ENCODE measurements at places on chromosomes 5 and 9.

- DNase-seq = no peak
These were observed 193.8 kb downstream of the SMARCA2 start for GRCh38 chr9:2208991-2209390.

DNA sequence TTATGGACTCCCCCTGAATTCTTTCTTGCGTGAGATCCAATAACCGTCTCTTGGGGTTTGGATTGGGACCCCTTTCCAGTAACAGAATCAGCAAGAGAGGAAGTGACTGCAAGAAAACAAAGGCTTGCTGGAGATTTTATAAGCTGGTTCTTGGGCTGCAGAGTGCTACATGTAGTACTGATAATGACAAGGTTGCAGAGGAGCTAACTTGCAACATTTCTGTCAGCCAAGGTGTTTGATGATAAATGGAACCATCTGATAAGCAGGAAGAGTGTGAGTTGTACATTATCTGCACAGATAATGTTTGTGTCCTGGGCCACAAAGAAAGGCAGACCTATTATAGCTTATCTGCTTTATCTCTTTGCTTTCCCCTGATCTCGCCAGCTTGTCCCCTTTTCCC lies 37.1 kb downstream of the DNAJB5 start:
- DNase-seq = no peak

- DNase-seq = peak; percentile 17
These were observed 37.4 kb downstream of the CSNK1G3 start for GRCh38 chr5:123549256-123549904.

DNA sequence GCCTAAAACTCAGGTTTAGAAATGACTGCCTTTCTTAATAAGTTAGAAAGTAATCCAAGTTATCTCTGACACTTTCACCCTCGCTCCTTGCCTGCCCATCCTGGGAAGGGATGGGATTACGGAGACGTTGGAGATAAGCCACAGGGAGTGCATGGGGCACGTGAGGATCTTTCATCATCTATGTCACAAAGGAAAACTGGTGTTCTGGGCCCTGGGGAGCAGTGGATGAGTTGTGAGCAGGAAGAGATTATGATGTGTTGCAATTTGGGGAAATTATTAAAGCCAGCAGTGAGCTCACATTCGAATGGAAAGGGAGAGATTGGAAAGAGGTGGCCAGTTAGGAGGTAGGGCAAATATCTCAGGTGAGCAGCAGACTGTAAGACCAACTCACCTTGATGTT lies 12.8 kb downstream of the AFAP1L1 start:
- DNase-seq = no peak

GRCh38 chr9:128891321-128892220 lies 9.6 kb downstream of the LRRC8A start:
- no peak for DNase-seq

DNA sequence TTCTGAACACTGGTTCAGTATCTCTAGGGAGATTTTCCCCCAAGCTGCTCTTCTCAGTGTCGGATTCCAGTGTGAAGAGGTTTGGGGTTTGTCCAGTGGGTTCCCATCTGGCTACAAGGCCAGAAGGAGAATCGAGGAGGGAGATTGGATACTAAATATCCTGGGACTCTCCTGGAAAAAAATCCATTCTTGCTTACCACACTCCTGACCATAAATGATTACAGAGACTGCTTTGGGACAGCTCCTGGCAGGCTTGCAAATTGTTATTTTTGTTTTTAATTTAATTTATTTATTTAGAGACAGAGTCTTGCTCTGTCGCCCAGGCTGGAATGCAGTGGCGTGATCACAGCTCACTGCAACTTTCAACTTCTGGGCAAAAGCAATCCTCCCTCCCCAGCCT lies 4.7 kb upstream of the SUSD1 start:
- no peak for DNase-seq

DNA sequence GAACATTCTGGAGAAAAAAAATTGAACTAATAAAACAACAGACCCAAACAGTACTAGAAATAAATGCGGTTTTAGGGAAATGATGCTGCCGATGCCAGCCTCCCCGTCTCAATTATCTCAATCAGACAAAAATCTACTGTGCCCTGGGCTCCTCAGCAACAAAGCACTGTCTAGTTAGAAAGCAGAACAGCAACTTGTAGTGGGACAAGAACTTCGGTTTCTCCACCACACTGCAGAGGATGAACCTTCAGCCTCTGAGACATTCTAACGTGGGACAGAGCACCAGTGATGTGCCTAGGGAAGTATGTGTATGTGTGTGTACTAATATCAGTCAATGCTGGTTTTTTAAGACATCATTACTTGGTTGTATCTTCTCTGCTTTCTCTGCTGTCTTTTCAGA lies 11.1 kb upstream of the CAST start:
- DNase-seq = no peak

- DNase-seq = no peak
These were observed 148.6 kb upstream of the PHYKPL start for GRCh38 chr5:178381206-178381605.

DNA sequence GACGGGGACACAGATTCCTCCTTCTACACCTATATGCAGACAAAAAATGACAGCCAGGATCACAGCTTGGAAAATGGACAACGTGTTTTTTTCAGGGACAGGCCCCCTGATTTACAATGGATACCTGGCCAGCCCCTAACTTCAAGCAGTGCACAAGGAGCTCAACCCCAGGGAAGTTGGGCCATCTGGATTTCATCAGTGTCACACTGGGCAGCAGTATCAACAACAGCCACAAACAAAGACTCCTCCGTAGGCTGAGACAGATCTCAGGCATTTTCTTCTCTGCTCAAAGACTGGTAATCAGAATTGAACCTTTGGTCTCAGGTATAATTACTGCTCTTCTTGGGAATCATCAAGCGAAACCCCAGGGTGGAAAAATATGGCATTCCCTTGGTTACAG lies 374.0 kb downstream of the ZNF608 start:
- no peak for DNase-seq

DNA sequence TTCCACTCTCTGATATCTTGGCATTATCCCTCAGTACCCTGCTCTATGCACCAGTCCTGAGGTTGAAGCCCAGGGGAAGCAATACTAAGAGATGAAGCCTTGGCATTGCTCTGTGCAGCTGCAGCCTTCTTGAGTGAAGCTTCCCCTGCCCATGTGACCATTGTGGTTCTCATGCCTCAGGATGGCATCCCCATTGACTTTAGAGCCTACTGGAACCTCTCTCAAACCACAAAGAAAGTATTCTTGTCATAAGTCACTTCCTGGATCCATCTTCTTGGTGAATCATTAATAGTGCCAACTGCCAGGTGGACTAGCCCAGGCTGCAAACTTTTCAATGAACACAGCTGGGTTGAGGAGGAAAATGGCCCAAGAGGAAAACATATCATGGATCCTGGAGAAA lies 283.9 kb upstream of the RFX3 start:
- no peak for DNase-seq

- no peak for DNase-seq
These were observed 103.5 kb downstream of the NDUFAF2 start for GRCh38 chr5:61048534-61048933.

DNA sequence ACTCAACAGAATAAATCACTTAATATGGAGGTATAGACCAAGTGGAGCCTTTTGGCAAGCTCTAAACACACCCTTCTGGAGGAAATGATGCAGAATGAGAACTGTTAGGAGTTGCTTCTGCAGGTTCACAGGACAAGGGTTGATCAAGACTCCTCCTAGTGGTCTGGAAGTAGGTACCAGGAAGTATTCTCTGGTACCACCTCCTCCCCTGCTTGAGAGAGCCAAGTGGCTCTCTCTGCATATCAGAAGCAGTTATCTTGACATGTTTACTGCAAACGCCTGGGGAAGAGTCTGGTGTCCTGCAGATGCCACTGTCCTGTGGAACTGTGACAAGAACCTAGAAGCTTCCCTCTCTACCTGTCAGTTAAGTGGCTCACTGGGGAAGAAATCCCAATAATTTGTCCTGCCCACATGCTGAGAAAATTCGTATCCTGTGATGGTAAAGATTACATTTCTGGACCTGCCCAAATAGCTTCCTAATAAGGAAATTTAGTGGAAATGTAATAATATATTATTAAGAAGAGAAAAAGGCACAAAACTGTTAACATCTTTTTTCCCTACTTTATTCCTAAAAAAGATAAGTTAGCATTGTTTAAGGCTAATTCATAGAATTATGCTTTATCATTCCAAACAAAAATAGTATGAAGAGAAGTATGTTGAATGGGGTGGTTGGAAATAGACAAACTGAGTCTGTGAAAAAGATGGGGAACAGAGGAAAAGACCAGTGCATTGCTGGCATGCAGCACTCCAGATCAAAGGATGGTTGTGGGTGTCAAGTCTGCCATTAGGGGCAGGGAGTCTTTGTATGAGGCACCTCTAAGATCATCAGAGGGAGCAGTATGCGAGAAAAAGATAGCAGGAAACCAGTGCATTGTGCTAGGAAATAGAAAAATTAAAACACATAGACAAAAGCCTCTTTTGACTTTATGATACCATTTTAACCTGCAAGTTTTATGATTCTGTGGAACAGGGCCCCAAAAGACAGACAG lies 118.8 kb downstream of the CDC42SE2 start:
- DNase-seq = no peak

- no peak for DNase-seq
These were observed 71.5 kb downstream of the MACROH2A1 start for GRCh38 chr5:135327429-135328127.

GRCh38 chr9:127225801-127226625 lies 38.6 kb upstream of the GARNL3 start:
- no peak for DNase-seq

GRCh38 chr9:103183701-103184171 lies 188.6 kb downstream of the CYLC2 start:
- DNase-seq = no peak

GRCh38 chr5:565782-566440 lies 41.7 kb upstream of the SLC9A3 start:
- no peak for DNase-seq

- no peak for DNase-seq
These were observed 20.4 kb downstream of the ACO1 start for GRCh38 chr9:32404856-32405255.

GRCh38 chr9:22813529-22813928 lies 366.9 kb downstream of the DMRTA1 start:
- DNase-seq = no peak

- DNase-seq = no peak
These were observed 43.1 kb downstream of the ADAMTS16 start for GRCh38 chr5:5183189-5183699.

GRCh38 chr5:10994091-10994986 lies 233.3 kb upstream of the DAP start:
- DNase-seq = no peak

DNA sequence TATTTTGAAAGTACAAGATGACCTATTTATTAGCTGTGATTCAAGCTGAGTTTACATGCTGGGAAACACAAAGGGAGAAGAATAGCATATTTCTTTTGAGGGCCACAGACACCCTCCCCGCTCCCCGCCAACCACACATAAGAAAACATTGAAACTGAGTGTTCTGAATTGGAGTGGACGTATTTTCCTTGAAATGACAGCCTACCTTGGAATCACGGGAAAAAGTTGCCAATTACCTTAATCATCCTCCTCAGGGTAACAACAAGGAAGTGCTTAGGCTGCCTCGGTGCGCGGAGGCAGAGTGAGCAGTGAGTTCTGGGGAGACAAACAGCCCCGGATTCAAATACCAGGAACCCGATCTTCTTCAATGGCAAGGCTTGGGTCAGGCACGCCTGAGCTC lies 31.4 kb downstream of the CFAP77 start:
- DNase-seq = no peak

GRCh38 chr5:91712718-91713117 lies 329.6 kb upstream of the ARRDC3 start:
- no peak for DNase-seq

GRCh38 chr9:118091226-118091625 lies 387.0 kb downstream of the TLR4 start:
- no peak for DNase-seq

DNA sequence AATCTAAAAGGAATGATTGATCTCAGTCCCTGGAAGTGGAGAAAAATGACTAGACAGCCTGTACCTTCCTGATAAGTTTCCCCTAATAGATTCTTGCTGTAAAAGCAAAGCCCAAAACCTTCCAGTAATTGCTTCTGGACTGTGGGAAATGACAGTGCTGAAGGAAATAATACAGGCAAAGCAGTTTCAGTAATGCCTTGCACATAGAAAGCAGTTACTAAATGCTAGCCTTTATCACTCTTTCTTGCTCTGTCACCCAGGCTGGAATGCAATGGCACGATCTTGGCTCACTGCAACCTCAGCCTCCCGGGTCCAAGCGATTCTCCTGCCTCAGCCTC lies 50.3 kb downstream of the MAP1B start:
- no peak for DNase-seq

DNA sequence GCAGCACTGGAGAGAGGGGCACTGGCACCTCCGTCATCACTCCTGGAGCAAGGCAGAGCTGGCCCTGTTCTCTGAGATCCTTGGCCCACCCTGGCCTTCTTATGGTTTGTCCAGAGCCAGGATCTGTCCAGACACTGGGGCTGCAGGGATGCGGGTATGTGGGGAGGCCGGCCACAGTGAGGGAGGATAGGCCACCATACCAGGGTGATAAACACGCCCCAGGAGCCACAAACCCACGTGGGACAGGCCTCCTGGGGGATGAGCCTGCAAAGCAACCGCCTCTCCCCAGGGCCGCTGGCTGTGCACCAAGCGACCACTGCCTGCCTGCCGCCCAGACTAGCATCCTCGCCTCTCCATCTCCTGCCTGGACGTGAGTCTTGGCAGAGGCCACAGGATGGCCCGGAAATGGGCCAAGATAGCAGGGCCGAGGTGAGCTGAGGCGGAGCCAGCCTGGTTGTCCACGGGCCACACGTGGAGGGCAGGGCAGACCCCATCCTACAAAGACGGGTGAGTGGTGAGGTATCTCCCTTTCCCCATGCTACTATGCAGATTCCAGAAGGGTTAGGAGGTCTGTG lies 4.5 kb downstream of the OBP2A start:
- no peak for DNase-seq

DNA sequence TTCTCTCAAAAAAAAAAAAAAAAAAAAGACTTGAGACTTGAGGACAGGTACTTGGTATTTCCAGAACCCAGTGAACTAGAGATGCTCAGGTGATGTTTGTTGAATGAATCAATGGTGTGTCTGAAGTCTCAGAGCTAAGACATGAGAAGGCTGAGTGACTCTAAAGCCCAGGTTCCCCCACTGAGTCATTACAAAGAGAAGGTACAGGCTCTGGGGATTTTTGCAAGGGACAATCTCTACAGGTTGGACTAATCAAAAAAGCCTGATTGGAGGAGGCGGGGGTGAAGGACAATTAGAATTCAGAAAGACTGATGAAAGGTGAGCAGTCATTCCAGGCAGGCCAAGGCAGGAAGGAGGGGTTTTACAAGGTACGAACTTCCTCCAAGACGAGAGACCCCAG lies 8.2 kb upstream of the FABP6 start:
- no peak for DNase-seq

DNA sequence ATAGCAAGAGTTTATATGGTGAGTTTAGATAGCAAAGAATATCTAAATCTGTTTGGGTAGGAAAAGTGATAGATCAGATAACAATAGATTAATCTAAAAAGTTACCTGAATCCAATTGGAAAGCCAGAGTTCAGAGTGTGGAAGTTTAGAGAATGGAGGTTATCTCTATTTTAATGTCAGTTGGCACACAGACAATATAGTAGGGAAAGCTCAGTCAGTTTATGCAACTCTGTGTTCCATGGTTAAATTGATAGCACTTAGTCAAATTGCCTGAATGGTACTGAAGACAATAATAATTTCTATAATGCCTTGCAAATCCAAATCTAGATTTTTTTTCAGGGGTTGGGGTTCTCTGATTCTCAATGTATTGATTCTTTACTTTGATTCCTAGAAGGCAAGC lies 77.0 kb downstream of the ARHGEF28 start:
- DNase-seq = no peak
